Iris pigment epithelial cell (primary cell): ENCODE measurements at places on chromosomes 4 and X.

DNA sequence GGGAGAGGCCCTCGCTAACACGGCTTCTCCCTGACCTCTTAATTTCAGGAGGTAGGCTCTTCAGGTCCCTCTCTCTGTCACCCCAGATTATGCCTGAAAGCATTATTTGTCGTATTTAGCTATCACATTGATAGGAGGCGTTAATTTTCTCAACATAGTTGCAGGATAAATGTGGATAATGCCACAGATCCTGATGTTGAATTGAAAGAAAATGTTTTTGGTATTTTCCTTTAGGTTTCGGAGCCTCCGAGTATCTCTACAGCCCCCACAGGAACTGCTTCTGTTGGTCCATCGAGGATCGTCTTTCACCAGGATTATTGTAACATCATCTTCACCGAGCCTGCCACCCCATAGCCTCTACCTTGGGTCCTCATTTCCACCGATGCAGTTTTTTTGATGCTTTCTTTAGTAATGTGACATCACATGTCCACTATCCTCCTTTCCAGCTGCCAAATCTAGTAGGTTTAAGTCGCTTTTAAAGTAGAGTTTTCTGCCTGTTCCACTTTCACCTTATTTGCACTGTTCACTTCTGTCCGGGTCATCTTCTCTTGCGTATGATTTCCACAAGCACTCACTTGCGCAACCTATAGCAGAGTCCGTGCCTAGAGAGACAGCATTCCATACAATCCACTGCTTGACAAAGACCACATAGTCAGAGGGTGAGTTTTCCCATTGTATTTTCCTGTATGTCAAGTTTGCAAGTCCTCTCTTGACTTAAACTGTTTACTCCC, 665 bp downstream of the TIGD2 start:
- peak; percentile 98 for DNase-seq

GRCh38 chr4:138428611-138429010, 186.5 kb upstream of the SLC7A11 start:
- DNase-seq: no peak

DNA sequence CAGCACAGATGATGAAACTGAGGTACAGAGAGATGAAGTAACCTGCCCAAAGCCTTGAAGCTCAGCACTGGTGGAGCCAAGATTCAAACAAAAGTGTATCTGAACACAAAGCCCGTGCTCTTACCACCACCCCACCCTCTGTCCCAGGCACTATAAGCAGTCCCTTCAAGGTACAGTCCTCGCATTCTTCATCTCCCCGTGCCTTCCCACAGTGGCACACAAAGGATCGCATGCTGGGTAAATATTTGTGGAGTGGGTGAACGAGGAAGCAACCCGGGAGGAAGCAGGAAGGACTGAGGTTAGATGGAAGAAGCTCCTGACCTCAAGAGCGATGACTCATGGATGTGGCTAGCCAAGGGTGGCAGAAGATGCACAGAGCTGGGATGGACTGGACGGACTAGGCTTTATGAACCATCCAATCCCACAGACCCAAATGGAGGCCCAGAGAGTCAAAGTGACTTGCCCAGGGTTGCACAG, 18.4 kb downstream of the IQSEC2 start:
- peak; percentile 73 for DNase-seq

DNA sequence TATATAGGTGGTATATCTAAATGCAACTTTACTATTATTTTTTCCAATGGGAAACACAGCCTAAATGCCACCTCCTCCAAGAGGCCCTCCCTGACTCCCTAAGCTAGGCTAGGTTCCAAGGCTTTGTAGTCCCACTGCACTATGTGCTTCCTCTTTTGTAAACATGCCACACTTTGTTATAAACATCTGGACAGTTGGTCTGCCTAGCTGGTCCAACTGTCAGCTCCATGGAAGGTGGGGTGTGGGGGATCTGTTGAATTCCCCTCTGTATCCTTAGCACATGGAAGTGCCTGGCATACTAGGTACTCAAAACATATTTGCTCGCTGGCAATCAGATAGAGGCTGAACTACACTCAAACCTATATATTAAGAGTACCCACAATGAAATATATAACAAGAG, 63.4 kb downstream of the SLC9A7 start:
- no peak for DNase-seq

- no peak for DNase-seq
Measured at GRCh38 chrX:38318606-38319005, 8.7 kb downstream of the RPGR start.

- DNase-seq: peak; percentile 78
Measured at GRCh38 chr4:157115613-157116335, 39.8 kb downstream of the GLRB start.

DNA sequence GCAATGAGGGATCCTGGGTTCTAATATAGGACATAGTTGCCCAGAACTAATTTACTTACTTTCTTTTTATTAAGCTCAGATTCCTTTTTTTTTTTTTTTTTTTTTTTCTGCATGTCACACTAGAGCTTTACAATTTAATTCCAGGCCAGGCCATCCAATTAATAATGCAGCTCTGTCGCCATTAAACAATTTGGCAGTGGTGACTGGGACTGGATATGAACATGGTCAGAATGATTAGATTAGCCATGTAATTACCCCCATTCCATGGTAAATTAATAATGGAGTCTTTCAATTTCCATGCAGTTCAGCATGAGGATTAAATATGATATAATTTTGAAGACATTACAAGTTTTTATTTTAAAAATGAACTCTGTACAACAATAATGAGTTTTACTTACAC, 226.9 kb upstream of the ANXA3 start:
- no peak for DNase-seq

- no peak for DNase-seq
Measured at GRCh38 chrX:69079268-69079667, 86.0 kb downstream of the PJA1 start.

GRCh38 chr4:73718375-73719373, 21.7 kb upstream of the CXCL8 start:
- peak; percentile 53 for DNase-seq

DNA sequence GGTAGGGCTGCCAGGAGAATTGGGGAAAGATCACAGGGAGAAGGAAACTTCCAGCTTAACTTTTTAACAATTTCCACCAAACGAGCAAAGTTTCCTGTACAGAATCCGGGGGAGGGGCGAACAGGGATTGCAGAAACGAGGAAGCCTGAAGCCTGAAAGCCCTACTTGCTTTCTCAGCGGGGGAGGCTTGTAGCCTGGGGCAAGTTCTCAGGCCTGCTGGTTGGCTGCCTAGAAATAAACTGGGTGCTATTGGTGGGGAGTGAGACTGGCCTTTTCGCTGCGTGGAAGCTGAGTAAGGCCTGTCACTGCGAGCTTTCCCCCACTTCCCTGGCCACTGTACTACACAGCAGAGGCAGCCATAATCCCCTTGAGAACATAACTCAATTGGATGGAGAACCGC, 110.8 kb upstream of the ATP8A1 start:
- no peak for DNase-seq

DNA sequence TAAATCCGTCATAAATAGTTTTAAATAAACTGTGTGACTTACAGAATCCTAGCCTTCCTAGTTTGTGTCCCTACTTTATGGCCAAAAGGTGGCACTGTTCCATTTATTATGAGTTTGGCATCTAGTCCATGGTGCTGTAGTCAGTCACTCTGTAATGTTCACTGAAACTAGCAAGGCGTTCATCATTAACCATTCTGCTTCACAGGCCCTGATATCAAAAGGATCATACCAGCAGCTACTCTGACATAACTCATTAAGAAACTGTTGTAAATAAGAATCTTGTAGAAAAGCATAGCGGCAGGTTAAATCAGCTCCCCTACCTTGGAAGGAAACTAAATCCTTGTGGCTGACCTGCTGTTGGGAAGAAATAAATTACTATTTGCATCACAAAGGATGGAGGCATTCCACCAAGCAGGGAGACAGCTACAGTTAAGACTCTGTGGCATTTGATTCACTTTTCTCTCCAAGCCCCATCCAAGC, 919.6 kb upstream of the DIAPH2 start:
- peak; percentile 25 for DNase-seq

GRCh38 chr4:141416219-141416618, 195.5 kb downstream of the ZNF330 start:
- DNase-seq: no peak

DNA sequence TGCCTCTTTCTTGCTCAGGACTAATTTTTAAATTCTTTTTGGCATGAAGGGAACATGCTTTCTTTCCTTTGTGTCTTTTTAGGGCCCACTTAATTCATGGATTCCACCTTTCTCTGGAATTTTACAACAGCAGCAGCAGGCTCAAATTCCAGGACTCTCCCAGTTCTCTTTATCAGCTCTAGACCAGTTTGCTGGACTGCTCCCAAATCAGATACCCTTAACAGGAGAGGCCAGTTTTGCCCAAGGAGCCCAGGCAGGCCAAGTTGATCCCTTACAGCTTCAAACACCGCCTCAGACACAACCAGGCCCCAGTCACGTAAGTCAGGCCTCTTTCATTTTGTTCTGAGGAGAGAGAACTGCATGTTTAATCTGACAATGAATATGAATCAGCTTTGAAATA, 2.3 kb downstream of the ODAM start:
- DNase-seq: no peak

DNA sequence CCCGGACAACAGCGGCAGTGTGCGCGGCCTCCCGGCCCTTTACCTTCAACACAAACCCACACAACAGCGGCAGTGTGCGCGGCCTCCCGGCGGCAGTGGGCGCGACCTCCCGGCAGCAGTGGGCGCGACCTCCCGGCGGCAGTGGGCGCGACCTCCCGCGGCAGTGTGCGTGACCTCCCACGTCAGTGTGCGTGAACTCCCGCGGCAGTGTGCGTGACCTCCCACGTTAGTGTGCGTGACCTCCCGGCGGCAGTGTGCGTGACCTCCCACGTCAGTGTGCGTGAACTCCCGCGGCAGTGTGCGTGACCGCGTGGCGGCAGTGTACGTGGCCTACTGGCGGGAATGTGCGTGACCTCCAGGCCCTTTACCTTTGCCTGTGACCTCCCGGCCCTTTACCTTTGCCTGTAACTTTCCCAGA, 576.6 kb upstream of the FRG1 start:
- DNase-seq: no peak

DNA sequence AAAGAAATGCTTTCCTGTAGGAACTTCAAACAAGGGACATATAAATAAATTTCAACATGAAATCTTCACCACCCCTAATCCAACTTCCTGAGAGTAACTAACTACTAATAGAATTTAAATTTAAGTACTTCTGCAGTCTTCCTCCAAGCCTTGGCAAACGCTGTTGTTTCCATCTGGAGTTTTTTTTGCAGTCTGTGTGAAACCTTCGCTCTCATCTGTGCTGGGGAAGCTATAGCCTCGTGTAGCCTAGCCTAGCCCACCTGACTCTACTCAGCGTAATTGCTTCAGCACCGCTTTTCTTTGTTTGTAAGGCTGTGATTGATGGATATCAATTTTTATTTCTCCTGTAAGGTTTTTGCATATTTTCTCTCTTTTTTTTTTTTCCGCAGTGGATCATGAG, 30.9 kb downstream of the STOX2 start:
- DNase-seq: no peak
